Cerebellum (tissue), 4 donors: ENCODE measurements at places on chromosomes 4 and X. TPM values are rescaled to one million over a fixed set of nuclear protein-coding genes. Genes with fewer than 3 reads are reported as not detected.

DNA sequence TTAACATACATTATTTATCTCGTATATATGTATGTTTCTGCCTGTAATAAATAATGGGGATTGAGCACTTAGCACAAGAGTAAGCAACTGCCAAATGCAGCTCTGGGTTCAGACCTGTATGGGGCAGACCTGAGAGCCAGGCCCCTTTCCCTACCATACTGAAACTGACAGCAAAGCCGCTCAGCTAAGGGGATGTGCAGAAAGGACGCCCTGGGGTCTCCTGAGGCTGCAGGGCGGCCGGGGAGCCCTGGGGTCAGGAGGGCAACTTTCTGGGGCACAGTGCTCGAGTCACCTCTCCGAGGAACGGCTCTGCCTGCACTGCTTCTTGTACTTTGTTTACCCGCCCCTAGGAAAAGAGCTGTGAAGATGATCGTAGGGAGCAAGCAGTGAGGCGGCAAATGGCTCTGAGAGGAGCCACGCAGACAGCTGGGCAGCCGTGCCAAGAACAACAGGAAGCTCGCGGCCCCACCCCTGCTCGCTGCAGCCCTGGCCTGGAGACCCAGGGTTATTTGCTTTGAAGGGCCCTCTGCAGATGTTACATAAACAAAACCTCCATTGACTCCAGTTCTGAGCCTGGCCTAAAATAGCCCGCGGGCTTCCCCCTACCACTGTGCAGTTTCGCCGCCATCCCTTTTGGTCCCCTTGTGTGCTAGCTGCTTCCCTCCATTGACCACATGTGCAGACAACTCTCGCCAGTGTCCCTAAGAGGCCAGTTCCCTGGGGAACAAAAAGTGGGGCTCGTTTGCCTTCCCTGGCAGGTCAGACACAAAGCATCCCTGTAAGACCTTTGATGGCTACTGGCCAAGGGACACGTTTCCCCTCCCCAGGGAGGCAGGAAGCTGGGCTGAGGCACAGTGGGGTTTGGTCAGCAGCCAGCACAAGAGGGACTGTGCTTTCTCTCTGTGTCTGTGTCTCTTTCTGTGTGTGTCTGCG is 111.3 kb upstream of the LNX1 start:
- peak; percentile 14 for DNase-seq

DNA sequence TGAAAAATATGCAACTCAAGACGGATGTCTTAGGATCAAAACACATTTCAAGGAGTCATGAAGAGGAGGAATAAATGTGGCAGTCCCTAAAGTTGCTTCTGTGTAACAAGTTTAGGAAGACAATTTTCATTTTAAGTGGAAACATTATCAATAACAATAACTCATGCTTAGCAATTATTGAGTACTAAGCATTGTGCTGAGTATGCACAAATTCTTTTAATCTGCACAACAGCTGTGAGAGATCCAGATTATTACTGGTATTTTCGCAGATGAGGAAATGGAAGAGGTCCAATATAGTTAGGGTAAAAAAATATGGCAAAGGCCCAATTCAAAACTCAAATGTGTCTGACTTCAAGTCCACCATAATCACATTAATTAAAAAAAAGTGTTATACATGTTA is 2.9 kb upstream of the TEX13B start:
- DNase-seq, result no peak

DNA sequence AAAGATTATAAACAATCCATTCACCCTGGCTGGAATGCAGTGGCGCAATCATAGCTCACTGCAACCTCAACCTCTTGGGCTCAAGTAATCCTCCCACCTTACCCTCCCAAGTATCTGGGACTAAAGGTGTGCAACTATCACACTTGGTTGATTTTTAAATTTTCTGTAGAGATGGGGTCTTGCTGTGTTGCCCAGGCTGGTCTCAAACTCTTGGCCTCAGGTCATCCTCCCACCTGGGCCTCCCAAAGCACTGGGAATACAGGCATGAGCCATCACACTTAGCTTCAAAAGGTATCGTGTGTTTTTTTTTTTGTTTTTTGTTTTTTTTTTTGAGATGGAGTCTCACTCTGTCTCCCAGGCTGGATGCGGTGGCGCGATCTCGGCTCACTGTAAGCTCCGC is 71.5 kb downstream of the FRYL start:
- DNase-seq, result no peak

- DNase-seq, result peak; percentile 88
Observed at GRCh38 chr4:84966382-84967242, at the start of gene WDFY3. Gene WDFY3 (minus strand): TSS chr4:84966690. CDS start chr4:84860591, 106,099 bp downstream.

DNA sequence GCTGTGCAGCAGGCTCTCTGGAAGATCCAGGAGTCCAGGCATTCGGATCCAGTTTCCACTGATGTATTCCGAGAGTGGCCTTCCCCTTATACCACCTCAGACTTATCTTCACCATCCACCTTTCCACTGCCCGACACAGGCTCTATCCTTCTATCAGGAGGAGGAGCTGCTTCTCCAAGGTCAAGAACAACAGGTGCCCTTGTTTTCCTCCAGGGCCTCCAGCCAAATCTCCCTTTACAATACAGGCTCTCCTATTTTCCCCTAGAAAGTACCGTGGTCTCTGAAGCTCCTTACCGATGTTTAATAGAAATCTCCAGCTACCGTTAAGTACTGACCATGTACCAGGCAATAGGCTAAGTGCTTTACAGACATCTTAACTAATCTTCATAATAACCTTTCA is 61.3 kb downstream of the AFAP1 start:
- DNase-seq, result no peak

The TTC29 gene
- 2.1 TPM for total RNA-seq

DNA sequence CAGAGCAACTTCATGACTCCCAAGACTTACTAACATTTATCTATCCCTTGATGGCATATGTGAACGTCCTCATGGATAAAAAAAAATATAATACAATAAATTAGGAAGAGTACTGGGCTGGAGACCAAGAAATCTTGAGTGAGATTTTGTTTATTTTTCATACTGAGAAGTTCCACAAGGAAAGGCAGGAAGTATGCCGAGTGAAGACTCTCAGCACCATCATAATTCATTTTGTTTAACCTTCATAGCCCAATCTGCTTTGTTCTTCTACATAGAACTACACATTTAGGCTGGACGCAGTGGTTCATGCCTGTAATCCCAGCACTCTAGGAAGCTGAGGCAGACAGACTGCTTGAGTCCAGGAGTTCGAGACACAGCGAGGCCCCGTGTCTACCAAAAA is 198.3 kb downstream of the NSUN7 start:
- DNase-seq, result no peak

DNA sequence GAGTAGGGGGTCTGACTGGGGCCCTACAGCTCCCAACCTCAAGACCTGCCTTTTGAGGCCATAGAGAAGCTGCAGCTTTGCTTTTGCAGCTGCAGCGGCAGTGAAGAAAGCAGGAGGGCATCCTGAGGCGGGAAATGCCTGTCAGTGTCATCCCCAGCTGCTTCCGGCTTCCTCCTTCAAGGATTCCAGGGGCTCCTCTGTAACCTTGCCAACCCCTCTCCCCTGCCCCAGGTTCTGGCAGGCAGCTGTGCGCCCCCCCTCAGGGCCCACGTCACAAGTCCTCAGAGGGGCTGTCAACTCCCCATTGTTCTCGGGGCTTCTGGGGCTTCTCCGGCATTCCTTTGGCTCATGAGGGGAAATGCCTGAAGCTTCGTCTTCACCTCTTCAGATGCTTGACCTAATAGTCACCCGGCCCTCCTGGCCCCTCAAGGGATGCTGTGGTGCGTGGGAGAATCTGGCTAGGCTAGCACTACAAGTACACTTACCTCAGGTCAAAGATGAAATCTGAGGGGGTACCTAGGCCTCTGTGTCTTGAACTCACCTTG is 31.9 kb downstream of the APLN start:
- DNase-seq, result no peak
